Astrocyte of the cerebellum (primary cell): ENCODE measurements at places on chromosomes 13 and 19.

DNA sequence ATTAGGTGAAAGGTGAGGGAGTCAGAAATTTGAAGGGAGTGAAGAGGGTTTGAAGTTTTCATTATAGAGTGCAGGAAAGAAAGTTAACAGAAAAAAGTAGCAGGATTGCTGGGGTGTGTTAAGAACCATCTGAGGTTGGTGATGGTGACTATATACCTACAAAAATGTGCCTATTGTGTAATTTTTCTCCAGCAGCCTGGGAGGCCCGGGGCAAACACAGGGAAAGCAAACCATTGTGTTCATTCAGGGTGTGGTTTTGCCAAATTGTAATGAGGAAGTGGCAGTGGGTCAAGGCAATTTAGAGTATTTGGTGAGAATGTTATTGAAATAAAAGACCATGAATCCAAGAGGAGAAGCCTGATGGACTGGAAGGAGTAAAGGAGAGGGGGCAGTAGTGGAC lies 8.2 kb upstream of the SUCLA2 start:
- DNase-seq = peak; percentile 69

DNA sequence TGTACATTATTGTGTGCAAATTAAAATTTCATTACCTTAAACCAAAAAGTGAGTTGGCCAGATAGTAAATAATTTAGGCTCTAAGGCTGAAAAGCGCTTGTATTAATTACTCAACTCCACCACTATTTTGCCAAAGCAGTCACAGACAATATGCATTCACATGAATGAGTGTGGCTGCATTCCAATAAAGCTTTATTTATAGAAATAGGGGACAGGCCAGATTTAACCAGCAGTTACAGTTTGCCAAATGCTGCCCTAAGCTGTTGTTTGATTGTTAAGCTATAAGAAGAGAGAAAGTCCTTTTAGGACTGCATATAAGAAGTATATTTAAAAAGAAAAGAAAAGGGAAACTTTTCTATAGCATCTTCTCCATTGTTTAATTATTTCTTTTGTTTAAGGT lies 342.6 kb downstream of the ITGBL1 start:
- DNase-seq = no peak

DNA sequence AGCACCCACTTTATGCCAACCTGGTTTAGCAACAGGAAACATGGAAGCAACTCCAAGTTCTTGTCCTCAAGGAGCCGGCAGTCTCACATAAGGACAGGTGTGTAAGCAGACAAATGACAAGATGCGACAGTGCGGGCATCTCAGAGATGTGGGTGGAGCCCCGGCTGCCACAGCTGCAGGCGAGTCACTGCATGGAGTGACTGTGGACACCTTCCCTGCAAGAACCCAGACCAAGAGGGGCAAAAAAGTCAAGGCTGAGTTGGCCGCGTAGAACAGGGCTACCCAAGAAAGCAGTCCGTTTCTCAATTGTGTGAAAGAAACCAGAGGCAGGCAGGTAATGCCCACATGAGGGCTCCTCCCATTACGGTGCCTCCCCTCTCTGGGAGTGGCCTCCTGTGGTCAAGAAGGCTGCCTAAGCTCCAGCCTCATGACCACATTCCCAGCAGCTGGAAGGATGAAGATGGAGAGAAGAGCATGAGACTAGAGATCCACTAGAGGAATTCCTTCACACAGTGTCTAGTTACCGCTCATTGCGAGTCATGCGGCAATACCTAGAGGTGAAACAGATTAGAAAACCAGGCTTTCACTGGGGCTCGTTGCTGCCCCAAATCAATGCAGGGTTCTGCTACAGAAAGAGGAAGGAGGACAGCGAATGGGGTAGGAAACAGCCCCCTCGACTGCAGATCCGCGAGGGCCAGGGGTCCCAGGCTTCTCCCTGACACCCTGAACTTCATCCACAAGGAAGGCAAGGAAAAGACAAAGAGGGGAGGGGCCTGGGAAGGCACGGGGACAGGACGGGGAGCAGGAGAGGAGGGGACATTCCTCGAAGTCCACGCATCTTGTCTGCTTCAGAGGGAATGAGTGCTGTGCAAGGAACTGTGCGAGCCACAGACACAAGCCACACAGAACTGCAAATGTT lies 80.2 kb downstream of the SPACA7 start:
- DNase-seq = no peak

GRCh38 chr13:101970341-101970740 lies 431.5 kb downstream of the FGF14 start:
- no peak for DNase-seq

- DNase-seq = no peak
Observed at GRCh38 chr19:13298565-13299481, 148.6 kb downstream of the IER2 start.

GRCh38 chr19:547836-548720 lies 4.2 kb downstream of the GZMM start:
- DNase-seq = no peak
